GM23338 (cell line): ENCODE measurements at places on chromosomes 13 and 19. TPM values are rescaled to one million over a fixed set of nuclear protein-coding genes. Genes with fewer than 3 reads are reported as not detected.

Gene ZNF208
- polyA plus RNA-seq, result not detected in 2 replicates

Gene FCGBP
- 0.28 and 0.44 TPM in 2 replicates for polyA plus RNA-seq

Gene YJEFN3
- polyA plus RNA-seq, result 3.7 and 6.5 TPM in 2 replicates

Gene SLC8A2
- polyA plus RNA-seq, result 0.86 and 1.1 TPM in 2 replicates

Gene ZNF844
- polyA plus RNA-seq, result 1.8 and 2.1 TPM in 2 replicates

- DNase-seq, result no peak
These were observed 169.7 kb downstream of the NDFIP2 start for GRCh38 chr13:79650688-79651087.

- no peak for DNase-seq
These were observed 5.9 kb downstream of the EFNB2 start for GRCh38 chr13:106529415-106530170.

DNA sequence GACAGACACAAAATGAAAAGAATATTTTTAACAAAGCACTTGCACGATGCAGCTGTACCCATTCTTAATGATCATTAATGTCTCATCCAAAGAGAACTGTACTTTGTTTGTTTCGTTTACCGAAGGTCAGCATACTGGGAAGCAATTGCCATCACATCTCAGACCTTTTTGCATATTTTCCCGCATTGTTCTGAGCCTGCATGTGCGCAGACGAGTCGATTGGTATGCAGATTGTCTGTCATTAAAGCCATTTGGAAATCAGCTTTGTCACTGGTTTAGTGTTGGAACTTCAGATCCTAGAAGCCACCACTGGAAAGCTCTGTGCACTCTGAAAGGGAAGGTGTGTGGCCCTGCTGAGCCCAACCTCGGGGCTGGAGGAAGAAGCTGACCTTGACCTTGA, 15.6 kb downstream of the SPACA7 start:
- no peak for DNase-seq

DNA sequence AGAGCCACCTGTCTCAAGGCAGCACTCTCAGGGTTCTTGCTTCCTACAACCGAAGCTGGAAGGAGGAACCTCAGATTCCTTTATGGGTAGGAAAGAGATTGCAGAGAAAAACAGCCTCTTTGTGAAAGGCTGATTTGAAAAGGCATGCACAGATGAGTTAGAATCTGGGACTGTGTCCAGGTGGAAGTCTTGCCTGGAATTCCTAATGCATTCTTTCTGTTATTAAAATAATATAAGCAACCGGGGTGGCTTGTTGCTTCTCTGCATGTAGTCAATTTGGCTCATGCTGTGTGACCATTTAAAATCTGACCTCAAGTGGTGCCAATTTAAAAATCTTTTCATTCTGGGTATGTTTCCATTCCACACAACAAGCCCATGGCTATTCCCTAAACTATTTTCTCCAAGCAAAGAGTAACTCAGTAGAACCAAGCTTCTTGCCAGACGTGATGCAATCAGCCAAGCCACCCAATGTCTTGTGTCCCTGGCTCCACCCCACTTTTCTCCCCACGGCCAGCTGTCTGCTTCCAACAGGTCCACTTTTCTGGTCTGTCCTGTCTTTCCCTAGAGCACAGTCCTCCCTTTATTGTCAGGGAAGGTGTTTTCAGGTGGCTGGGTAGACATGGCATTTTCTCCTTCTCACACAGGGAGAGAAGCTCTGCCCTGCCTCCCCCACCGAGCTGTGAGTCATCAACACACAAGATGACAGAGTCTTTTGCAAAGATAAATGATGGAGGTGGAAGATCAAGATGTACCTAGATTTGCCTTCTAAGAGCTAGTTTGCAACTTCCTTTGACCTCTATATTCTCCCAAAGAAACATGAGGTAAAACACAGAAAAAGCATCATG, 394.3 kb downstream of the FOXO1 start:
- no peak for DNase-seq

- peak; percentile 75 for DNase-seq
These were observed 45.8 kb downstream of the TGDS start for GRCh38 chr13:94550062-94550738.

- no peak for DNase-seq
These were observed 10.4 kb upstream of the ENOX1 start for GRCh38 chr13:43797159-43797558.

GRCh38 chr13:51624695-51625345, 40.6 kb downstream of the WDFY2 start:
- DNase-seq, result no peak

DNA sequence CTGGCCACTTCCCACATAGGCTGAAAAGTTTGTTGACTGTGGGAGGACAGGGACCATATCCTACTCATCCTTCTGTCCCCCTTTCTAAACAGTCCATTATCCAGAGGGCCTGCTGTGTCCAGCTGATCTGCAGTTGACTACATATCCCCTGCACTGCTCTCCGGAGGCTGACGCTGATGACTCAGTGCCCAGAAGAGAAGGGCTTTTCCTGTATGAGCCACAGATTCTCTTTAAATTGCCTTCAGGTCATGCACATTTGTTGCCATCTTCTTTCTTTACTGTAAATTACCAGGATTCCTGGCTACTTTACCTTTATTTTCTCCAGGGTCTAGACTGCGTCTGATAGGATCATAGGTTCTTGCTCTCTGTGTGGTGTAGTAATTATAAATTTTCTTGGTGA, 125.2 kb downstream of the LACC1 start:
- no peak for DNase-seq

DNA sequence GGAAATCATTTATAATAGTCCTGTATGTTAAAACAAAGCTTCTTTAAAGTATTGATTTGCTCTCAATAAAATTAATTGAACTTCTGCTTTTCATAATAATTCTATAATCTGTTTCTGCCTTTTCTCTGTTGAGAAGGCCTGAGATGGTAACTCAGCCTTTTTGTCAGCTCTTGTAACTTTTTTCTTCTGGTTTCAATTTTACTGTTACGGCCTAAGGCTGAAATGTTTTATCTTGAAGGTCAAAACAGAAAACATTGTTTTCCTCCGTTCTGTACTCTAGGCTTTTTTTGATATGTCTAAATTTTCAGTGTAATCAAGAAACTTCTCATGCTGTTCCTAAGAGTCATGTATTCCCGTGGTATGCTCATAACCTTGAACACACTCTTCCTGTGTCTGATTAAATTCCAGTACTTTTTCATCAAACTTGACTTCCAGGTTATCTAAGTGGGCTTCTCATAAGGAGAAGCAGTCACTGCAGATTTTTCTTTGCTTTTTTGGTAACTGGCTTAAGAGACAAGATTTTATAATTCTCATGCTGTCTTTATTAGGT, 7.6 kb upstream of the NAXD start:
- no peak for DNase-seq
